RPMI7951 (cell line): ENCODE measurements at places on chromosomes 7 and 10. TPM values are rescaled to one million over a fixed set of nuclear protein-coding genes. Genes with fewer than 3 reads are reported as not detected.

GRCh38 chr10:21912625-21913024 lies 90.9 kb downstream of the DNAJC1 start:
- DNase-seq = no peak

DNA sequence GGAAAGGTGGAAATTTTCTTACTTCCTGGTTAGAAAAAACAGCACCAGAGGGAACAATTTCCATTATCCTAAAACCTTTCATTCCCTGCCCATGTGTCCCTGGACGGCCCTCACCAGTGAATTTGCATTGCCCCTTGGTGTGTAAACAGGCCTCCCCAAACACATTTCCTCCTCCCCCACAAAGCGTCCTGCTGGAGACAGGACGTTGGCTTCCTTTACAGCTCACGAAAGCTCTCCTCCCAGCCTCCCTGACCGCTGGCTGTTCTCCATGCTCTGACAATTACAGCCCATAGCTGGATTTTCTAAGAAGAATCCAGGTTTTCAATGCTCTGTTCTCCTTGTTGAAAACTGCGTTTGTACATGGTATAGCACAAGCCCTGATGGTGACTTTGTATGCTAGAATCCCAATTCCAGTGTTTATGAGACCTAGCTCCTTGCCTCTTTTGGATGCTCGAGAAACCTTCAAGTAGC lies 724.2 kb upstream of the CELF2 start:
- no peak for DNase-seq

DNA sequence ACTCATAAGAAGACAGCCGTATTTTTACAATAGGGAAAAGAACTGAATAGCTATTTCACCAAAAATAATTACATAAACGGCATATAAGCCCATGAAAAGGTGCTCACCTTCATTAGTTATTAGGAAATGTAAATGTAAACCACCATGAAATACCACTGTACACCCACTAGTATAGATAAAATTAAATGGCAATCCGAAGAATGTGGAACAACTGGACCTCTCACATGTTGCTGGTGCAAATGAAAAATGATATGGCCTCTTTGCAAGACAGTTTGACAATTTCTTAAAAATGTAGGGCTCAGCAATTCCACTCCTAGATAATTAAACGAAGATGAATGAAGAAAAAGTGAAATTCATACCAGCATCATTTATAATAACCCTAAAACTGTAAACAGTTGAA lies 91.8 kb downstream of the MAPK8 start:
- DNase-seq = no peak

DNA sequence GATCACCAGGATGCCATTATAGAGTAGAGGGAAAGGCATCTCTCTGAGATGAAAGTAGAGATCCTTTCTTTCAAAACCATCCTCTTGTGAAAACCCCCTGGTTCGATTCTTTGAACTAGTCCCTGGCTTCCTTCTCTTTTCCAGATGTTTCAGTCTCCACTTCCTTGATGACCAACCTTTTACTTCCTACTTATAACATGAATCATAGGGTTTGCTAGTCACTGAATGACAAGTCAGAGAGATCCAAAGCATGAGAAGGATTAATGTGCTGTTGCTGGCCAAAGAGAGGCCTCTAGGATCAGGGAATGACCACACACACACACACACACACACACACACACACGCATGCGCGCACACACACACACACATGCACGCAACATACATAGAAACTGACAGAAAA lies 161.1 kb upstream of the FRMD4A start:
- peak; percentile 65 for DNase-seq

- no peak for DNase-seq
Measured at GRCh38 chr7:3270362-3270761, 30.7 kb upstream of the SDK1 start.

DNA sequence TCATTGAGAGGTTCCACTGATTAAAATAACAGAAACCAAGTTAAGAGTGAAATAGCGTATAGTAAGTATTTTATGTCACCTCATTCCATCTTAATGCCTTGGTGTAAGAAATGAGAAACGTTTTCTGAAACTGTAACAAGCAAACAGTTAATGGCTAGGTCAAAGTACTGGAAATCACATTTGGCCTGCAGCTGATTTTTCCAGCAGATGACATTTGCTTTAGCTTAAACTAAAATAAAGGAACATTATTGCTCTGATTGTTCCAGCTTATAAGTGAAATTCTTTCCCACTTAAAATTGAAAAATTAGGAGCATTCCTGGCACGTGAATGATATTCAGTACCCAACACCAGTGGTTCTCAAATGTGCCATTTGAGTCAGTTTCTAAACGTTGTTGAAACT lies 213.6 kb upstream of the DPP6 start:
- no peak for DNase-seq

GRCh38 chr7:2474224-2474623 lies 2.0 kb downstream of the GRIFIN start:
- no peak for DNase-seq

GRCh38 chr7:151109094-151110048 lies 23.1 kb downstream of the AGAP3 start:
- no peak for DNase-seq

GRCh38 chr7:2708547-2709310 lies 20.7 kb downstream of the AMZ1 start:
- DNase-seq = no peak

- peak; percentile 69 for DNase-seq
Measured at GRCh38 chr7:50552921-50553320, 12.3 kb downstream of the DDC start.

GRCh38 chr10:30073767-30074060 lies 14.3 kb upstream of the JCAD start:
- DNase-seq = no peak

DNA sequence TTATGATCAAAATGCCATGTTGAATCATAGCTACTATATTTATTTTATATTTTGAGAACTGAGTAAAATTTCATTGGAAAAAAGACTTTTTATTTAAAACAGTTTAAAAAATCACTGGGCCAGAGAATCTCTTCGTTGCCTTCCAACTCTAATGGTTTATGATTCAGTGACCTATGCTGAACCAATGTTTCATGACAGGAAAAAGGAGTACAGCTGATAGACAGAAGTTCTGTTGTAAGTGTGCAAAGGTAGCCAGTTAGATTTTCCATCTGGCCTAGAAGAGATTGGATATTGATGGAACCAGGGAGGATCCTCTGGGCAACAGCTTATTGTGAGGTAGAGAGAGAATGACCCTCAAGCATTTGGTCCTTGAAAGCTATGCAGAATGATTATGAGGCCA lies 745.8 kb downstream of the SUGCT start:
- peak; percentile 56 for DNase-seq

- DNase-seq = no peak
Measured at GRCh38 chr10:29932991-29933390, 126.4 kb downstream of the JCAD start.

GRCh38 chr10:30537586-30537985 lies 92.0 kb downstream of the LYZL2 start:
- no peak for DNase-seq

GRCh38 chr7:10120936-10121335 lies 852.7 kb upstream of the PHF14 start:
- no peak for DNase-seq

GRCh38 chr10:27743012-27743876 lies 2.4 kb downstream of the MKX start:
- no peak for DNase-seq

DNA sequence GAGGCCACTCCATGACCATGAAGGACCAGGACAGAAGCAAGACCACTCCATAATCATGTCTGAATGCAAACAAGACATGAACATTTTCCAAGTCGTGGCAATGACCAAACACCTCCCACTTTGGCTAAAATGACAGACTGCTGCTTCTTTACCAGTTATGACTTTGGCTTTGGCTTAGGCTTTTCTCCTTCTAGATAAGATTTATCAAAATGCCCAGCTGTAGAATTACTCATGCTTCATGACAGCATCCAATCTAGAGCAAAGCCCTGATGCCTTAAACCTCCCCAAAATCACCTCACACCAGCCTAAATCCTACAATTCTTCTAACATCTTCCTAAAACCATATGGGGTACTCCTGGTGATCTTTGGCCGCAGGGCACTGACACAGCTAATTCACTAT lies 102.1 kb downstream of the VPS41 start:
- DNase-seq = no peak

- DNase-seq = no peak
Measured at GRCh38 chr7:72413290-72413689, 1.2 kb upstream of the CALN1 start.

DNA sequence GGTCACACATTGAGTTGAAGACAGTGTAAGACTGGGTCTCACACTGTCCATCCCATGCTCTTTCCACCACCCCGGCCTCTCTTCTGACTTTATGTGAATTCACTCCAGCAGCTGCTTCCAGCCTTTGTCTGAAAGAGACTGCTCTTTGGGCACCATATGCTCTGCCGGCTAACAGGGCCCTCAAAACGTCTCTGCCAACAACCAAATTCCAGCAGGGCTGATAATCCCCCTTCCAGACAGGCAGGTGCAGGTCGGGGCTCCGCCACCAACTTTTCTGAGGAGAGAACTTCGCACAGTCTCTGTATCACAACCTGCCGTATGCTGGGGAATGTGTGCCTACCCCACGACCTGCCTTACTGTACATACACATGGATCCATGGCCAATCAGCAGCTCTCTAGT lies 64.3 kb downstream of the PLXNA4 start:
- DNase-seq = no peak

- no peak for DNase-seq
Measured at GRCh38 chr10:66466622-66467021, 459.2 kb upstream of the LRRTM3 start.

GRCh38 chr10:10872035-10872673 lies 145.5 kb upstream of the CELF2 start:
- DNase-seq = peak; percentile 32

- DNase-seq = peak; percentile 98
Measured at GRCh38 chr7:94394437-94395140, at the start of gene COL1A2. Gene COL1A2, plus strand, starts transcription at chr7:94394895. Its CDS starts 137 bp downstream, at chr7:94395032.

- DNase-seq = no peak
Measured at GRCh38 chr7:132100981-132101380, 475.3 kb downstream of the PLXNA4 start.

DNA sequence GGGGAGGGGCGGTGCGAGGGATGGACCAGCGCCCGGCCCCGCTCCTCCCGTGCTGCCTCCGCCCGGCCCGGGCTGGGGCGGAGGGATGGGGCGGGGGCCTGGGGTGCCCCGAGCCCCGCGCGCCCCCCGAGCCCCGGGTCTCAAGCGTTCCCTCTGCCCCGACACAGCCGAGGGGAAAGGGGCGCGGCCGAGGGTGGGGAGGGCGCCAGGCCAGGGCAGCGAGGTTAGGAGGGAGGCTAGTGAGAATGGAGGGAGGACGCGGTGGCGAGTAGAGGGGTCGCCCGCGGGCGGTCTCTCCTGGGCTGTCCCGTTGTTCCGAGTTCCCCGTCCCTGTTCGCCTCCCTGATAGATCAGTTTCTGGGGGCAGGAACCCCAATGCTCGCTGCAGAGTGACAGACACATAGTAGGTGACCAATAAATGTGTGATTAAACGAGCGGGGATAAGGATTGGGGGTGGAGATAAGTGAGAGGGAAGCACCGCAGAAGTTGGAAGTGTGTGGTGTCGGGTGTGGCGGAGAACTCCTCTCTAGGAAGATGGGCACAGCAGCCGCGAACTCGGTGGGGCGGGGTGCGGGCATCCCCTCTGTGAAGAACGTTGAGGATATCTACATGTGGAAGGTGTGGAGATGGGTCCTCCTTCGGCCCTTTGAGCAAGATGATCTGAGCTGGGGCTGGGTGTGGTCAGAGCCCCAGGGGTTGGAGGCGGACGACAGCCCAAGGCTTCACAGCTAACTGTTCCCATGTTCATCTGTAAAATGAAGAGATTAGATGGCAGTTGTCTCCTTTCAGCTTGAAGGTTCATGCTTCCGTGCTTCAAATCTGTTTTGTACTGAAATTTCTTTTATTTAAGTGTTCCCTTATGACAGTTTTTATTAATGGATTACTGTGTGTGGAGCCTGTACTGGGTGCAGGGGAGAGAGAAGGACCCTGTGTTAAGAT lies 580 bp downstream of the ZNF775 start:
- peak; percentile 43 for DNase-seq

- DNase-seq = no peak
Measured at GRCh38 chr10:72332423-72333111, 22.2 kb downstream of the DNAJB12 start.

DNA sequence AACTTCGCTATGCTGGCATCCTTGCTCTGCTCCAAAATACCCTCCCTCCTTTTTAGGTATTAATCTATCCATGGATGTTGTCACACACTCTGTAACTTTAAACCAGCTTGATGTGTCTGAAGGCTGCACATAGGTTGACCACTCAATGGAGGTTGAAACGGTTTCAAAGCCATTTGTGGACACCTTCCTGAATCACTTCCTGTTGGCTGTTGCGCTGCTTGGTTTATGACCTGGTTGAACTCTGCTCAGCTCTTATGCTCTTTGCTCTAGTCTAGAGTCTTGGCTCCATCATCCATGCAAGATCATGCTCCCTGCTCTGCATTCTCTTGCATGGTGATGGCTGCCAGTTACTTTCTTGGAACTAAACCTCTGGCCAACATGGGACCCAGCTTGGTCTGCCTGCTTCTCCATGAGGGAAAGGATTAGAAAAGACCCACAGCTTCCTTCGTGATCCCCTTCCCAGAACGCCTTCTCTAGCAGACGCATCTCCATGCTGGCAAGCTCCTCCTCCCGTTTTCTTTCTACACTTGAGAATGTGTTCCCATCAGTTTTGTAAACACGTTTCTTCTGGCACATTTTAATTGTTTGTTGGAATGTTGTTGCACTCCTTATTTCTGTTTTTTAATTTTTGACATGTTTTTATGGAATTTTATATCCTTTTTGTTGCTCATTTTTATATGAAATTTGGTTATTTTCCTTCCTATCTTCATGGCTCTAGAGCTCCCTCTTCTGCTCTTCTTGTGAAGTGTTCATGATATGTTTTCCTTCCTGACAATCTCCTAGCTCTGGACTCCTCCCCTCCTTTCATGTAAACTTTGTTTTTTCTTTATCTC lies 149.8 kb downstream of the XPNPEP1 start:
- peak; percentile 1 for DNase-seq

GRCh38 chr7:33109005-33109757 lies at the start of gene RP9:
Gene RP9, minus strand, starts transcription at chr7:33109404. Its CDS starts 32 bp downstream, at chr7:33109372.
- peak; percentile 73 for DNase-seq

- no peak for DNase-seq
Measured at GRCh38 chr10:26682931-26683330, 14.6 kb upstream of the PDSS1 start.

- no peak for DNase-seq
Measured at GRCh38 chr10:24971374-24971773, 19.0 kb upstream of the PRTFDC1 start.

The GNAI1 gene
- total RNA-seq = 2.8 and 5.0 TPM in 2 replicates

The MOGAT3 gene
- not detected in 2 replicates for total RNA-seq

The GPR26 gene
- under 0.01 TPM in 2 replicates for total RNA-seq

The CFAP46 gene
- total RNA-seq = not detected in 2 replicates

The IFIT3 gene
- total RNA-seq = 23.4 and 24.0 TPM in 2 replicates

The TMEM225B gene
- total RNA-seq = 0.72 TPM in 1 of 2 replicates, not detected in the other

The CFAP70 gene
- total RNA-seq = 0.12 TPM in 1 of 2 replicates, not detected in the other

The MMP21 gene
- total RNA-seq = not detected in 2 replicates
